ENCODE measurements at places on chromosomes 11 and 22.
A peak's percentile ranks its signal among the peaks of the same experiment; 100 is the strongest.

DNA sequence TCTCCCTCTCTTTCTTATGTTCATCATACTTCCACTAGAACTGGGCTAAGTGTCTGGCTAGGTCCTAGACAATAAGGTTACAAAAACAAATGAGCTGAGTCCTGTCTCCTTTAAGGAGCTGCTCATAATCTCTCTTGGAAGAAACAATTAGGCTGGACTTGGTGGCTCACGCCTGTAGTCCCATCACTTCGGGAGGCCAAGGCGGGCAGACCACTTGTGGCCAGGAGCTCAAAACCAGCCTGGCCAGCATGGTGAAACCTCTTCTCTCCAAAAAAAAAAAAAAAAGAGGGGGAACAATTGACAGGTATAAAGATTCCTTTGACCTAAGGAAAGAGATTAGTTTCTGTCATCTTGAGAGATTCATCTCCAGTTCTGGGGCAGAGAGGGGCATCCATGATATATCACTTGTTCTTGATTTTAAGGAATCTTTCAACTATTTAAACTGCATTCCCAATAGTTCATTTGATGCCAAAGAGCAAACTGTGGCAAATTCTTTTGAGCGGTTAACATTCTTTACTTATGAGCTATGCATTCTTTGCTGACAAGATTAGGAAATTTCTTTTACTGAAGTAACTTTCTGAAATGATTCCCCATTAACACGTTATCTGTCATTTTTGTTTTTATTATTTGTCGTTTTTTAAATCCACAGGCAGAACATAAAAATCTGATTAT, 125.5 kb downstream of the C11orf87 start:
- no peak for DNase-seq

- DNase-seq = no peak
Observed at GRCh38 chr11:110141812-110142211, 48.6 kb downstream of the ZC3H12C start.

DNA sequence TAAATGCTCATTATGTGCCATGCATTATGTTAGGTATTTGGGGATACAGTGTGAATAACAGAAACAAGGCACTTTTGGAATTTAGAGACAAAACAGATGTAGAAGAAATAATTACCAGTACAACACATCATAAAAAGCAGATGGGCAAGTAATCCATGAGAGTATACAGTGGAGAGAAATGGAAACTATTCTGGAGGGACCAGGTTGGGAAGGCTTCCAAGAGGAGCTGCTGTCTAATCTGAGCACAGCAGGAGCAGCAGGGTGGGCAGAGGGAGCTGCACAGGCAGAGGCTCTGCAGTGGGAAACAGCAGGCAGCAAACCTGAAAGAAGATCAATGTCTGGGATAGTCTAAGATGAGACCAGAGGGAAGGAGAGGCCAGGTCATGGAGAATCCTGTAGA, 268.7 kb upstream of the CCDC90B start:
- DNase-seq = no peak

GRCh38 chr11:10324474-10324873, 19.6 kb downstream of the ADM start:
- DNase-seq = no peak

DNA sequence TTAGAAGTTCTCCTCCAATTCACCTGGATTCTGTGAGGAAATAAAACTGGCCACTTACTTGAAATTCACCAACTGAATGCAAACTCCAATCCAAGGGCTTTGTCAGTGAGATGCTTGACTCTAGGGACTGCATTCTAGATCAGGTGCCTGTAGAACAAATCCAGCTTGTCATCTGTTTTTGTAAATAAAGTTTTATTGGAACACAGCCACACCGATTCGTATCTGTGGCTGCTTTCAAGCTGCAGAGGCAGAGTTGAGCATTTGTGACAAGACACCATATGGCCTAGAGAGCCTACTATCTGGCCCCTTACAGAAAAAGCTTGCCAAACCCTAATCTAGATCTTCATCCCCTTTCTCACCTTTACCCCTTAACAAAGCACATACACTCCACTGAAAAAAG, 82.3 kb downstream of the BTBD10 start:
- DNase-seq = no peak

DNA sequence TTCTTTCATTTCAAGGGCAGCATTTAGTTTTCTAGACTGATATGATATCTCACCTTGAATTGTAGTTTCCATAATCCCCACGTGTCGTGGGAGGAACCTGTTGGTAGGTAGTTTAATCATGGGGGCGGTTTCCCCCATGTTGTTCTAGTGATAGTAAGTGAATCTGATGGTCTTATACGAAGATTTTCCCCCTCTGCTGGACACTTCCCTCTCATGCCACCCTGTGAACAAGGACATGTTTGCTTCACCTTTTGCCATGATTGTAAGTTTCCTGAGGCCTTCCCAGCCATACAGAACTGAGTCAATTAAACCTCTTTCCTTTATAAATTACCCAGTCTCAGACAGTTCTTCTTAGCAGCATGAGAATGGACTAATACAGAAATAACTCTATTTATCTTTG, 851.1 kb upstream of the FAT3 start:
- DNase-seq = no peak

- DNase-seq = peak; percentile 61
Observed at GRCh38 chr22:39388261-39389011, 11.1 kb upstream of the TAB1 start.

GRCh38 chr11:30935861-30936260, 349.7 kb upstream of the MPPED2 start:
- DNase-seq = no peak

- DNase-seq = no peak
Observed at GRCh38 chr11:116225784-116226585, 546.8 kb downstream of the BUD13 start.

DNA sequence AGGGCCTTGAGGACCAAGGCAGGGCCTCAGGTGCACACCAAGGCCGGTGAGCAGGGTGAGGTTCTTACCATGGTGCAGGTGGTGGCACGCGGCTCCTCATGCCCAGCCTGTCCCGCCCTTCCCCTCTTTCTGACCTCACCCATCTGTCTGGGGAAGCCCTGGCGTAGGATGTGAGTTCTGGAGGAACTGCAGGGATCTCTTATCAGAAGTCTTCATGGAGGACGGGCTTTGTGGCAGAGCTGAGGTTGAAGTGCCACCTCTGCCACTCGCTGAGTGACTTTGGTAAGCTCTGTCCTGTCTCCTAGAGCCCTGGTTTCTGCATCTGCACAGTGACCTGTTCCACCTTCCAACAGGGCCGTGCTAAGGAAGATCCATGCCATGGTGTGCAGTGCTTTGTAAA, 49.1 kb downstream of the LRRC32 start:
- DNase-seq = no peak

- no peak for DNase-seq
Observed at GRCh38 chr11:4467811-4468606, 14.4 kb upstream of the OR52K1 start.

DNA sequence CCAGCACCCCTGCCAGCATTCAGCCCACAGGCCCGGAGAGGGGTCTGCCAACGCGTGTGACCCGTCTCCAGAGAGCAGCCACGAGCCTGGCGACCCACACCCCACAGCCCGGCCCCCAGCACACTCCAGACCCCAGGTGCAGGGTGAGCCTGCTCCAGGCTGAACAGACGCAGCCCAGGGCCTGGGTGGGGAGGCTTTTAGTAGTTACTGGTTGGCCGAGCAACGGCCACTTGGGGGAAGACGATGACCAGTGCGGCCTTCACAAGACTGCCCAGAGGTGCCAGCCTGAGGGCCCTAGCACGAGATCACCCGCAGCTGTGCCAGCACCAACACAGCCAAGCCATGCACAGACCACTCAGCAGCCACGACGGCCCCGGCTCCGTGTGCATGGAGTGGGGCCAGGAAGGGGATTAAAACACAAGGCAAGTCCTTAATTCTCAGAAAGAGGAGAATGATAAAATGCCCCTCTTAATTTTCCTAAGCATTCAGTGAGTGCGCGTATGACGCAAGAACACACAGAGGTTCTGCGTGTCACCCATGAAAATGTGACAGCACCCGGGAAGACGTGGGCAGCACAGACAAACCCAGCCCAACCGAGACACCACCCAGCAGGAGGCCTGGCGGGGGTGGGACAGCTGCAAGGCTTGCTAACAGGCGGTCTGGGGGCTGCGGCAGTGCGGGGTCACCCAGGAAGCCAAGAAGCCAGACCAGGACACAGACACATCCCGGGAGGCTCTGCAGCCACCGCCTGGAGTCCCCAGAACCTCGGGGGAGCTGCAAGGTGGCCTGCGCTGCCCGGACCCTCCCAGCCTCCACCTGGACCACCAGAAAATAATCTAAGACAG, 47.6 kb downstream of the BRD1 start:
- DNase-seq = no peak

- DNase-seq = no peak
Observed at GRCh38 chr11:121661880-121662486, 209.2 kb upstream of the SORL1-AS1 start.

DNA sequence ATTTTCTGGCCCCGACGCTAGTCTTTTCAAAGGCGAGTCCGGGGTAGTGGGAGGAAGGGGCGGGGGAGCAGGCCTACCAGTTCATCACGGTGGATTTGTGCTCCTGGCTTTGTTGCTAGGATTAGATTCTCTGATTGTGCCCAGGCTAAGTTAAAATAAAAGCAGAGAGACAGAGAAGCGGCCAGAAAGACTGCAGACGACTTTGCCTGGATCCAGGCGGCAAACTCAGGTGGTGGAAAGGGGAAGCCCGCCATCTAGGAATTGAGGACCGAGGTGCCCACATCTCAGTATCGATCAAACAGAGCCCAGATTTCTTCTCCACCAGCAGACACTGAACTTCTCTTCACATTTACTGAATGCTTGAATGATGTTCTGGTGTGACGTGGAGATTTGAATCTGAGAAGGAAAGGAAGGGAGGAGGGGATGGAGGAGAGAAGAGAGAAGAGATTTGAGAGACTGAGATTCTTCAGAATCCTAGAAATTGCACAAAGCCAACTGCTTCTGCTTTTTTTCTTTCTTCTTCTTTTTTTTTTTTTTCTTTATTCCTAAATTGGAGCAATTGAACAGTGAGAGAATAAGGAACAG, 2.7 kb downstream of the FAT3 start:
- DNase-seq = no peak

DNA sequence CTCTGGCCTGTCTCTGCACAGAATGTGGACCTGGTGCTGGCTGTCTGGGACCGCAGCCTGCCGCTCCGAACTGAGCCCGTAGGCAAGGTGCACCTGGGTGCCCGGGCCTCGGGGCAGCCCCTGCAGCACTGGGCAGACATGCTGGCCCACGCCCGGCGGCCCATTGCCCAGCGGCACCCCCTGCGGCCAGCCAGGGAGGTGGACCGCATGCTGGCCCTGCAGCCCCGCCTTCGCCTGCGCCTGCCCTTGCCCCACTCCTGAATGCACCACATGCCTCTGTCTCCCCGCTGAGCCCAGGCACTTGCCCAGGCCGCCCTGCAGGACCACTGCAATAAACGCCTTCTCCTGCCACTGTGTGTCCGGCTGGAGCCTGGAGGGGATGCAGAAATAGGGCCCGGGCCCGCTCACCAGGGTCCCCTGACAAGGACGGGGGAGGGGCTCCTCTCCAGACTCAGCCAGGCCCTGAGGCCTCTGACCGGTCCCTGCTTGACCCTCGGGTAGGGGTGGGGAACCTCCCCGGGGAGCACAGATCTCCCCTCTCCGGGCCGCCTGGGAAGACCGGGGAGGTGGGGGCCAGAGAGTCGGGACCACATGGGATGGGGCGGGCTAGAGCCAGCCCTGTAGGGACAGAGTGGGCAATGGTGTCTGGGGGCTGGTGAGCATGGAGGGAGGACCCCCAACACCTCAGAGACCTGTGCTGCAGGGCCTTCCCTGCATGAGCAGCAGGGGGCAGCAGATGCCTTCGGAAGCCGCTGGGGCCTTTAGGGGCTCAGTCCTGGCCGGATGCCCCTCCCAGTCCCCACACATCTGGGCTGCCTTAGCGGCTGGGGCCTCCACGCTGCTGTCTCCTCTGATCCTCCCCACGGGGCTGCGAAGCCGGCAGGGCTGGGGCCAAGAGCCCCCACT, 1.4 kb upstream of the TNNI2 start:
- DNase-seq = peak; percentile 71

- DNase-seq = no peak
Observed at GRCh38 chr11:5274395-5274794, 4.7 kb upstream of the HBE1 start.

GRCh38 chr11:101870510-101870909, 44.3 kb upstream of the CEP126 start:
- no peak for DNase-seq

- DNase-seq = no peak
Observed at GRCh38 chr11:112315057-112315720, 54.5 kb upstream of the PLET1 start.

GRCh38 chr11:71206186-71206585, 46.2 kb downstream of the SHANK2 start:
- no peak for DNase-seq

- DNase-seq = no peak
Observed at GRCh38 chr11:65425105-65425970, 2.7 kb downstream of the NEAT1 start.

GRCh38 chr11:34940026-34940677, 23.7 kb downstream of the PDHX start:
- no peak for DNase-seq

GRCh38 chr22:19779011-19779421, 18.4 kb downstream of the TBX1 start:
- DNase-seq = no peak

- peak; percentile 66 for DNase-seq
Observed at GRCh38 chr11:117815262-117815803, 9.2 kb downstream of the FXYD2 start.

DNA sequence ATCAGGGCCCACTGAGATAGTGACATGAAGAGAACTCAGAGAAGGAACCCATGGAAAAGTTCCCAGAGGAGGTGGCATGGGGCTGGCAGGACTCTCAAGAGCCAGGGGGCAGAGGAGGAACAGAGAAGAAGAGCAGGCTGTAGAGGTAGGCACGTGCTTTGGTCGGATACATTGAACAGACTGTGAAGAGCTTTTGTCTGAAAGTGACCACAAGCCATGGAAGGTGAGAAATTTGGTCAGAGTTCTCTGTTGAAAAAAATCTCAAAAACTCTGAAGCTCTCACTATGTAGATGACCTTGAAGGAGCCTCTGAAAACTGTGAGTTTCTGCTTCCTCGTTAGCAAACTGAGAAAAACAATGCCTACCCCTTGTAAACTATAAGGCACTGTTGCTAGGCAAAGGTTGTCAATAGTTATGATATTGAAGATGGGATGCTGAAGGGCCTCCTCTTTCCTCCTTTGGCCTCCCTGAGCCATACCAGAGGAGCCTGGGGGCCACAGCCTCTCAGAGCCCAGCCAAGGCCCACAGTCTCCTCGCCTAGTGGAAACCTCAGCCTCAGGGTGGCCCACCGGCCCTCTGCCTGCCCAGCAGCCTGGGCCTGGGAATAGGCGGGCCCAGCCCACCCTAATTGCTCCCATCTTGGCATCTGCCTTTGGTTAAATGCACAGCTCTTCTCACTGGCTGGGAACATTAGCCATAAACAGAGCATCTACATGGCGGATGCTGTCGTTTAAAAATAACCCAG, 415.7 kb downstream of the SOX6 start:
- DNase-seq = no peak

- no peak for DNase-seq
Observed at GRCh38 chr11:31361743-31362142, 7.8 kb downstream of the DCDC1 start.

GRCh38 chr11:39668640-39669039, 1790.8 kb downstream of the LRRC4C start:
- DNase-seq = no peak

GRCh38 chr11:115379528-115379927, 124.7 kb downstream of the CADM1 start:
- no peak for DNase-seq

Data from stimulated activated CD8-positive, alpha-beta memory T cell treated with anti-CD3 and anti-CD28 coated beads, Interleukin-7, amount 100 ng/mL, for 48 hours (primary cell).